CD4-positive, alpha-beta T cell treated with Interleukin-6 at 100 ng/mL for 8 hours (primary cell): ENCODE measurements at places on chromosomes 6 and 20.

DNA sequence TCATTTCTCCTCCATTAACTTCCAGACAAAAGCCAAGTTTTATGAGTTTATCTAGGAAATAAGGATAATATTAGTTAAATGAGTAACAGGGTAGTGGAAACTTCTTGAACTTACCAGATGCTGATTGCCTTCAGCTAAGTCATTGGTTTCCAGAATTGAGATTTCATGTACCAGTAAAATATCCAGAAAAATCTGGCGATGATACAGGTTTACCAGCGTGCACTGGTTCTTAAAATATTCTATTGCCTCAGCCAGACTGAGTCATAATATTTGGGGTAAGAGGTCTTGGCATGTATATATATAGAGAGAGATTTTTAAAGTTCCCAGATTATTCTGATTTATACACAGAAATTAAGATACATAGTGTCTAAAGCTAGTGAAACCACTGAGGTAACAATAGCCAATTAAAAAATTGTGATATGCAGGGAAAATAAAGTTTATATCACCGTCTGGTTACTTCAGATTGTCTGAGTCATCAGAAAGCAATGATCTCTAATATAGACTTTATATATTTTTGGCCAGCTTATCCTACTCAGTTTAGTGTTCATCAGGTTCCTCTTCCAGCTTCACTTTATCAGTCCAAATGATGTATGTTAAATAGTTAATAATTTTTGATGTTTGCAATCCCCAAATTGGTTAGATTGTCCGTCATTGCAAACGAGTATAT, 39.5 kb upstream of the SDHAF4 start:
- DNase-seq: no peak

DNA sequence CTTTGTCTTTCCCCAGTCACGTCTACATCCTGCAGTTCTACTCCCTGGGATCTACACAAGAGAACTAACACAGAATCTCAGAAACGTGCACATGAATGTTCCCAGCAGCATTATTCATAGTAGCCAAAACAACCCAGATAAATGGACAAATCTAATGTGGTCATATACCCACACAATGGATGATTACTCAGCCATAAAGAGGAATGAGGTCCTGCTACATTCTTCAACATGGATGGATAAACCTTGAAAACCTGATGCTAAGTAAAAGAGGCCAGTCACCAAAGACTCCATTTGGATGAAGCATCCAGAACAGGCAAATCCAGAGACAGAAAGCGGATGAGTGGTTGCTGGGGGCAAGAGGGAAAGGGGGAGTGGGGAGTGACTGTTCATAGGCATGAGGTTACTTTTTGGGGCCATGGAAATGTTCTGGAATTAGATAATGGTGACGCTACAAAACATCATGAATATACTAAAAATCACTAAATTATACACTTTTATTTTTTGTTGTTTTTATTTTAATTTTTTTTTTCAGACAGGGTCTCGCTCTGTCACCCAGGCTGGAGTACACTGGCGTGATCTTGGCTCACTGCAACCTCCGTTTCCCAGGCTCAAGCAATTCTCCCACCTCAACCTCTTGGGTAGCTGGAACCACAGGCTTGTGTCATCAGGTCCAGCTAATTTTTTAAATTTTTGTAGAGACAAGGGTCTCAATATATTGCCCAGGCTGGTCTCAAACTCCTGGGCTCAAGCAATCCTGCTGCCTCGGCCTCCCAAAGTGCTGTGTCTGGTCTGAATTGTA, 50.8 kb upstream of the DSN1 start:
- DNase-seq: no peak

- peak; percentile 12 for DNase-seq
Measured at GRCh38 chr6:33000055-33000454, 9.3 kb downstream of the HLA-DOA start.

GRCh38 chr6:132275066-132275970, 126.0 kb downstream of the MOXD1 start:
- no peak for DNase-seq

DNA sequence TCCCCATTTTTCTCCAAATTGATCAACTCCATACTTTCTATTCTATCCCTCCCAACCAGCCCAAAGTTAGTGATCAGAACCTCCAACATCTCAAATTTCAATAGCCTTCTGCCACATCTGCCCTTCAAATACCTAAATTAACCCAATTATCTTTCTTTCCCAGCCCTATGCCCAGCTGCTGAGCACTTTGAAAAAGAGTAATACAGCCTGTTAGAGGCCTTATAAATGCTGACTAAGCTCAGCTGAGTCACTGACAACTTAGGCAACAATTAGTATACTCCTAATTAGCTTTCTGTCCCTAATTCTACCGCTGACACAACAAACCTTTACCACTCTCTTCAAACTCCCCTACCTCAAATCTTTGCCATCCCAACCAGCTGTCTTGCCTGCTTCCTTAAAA, 23.5 kb downstream of the RUNX2 start:
- DNase-seq: no peak

DNA sequence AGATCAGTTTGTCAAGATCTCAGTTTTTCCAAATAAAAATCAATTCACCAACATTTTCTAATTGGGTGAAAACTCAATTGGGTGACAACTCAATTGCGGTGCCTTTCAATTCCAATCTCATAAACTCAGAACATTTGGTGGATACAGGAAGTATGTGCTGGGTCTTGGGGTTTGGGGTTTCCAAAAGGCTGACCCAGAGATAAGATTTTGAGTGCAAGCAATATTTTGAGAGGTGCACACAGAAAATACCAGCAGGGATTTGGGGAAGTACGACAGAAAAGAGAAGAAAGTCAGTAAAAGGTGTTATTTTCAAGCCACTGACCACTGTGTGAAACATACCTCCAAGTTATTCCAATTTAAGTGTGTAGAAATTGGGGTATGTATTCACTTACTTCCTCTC, 258.0 kb downstream of the PHACTR1 start:
- DNase-seq: no peak

DNA sequence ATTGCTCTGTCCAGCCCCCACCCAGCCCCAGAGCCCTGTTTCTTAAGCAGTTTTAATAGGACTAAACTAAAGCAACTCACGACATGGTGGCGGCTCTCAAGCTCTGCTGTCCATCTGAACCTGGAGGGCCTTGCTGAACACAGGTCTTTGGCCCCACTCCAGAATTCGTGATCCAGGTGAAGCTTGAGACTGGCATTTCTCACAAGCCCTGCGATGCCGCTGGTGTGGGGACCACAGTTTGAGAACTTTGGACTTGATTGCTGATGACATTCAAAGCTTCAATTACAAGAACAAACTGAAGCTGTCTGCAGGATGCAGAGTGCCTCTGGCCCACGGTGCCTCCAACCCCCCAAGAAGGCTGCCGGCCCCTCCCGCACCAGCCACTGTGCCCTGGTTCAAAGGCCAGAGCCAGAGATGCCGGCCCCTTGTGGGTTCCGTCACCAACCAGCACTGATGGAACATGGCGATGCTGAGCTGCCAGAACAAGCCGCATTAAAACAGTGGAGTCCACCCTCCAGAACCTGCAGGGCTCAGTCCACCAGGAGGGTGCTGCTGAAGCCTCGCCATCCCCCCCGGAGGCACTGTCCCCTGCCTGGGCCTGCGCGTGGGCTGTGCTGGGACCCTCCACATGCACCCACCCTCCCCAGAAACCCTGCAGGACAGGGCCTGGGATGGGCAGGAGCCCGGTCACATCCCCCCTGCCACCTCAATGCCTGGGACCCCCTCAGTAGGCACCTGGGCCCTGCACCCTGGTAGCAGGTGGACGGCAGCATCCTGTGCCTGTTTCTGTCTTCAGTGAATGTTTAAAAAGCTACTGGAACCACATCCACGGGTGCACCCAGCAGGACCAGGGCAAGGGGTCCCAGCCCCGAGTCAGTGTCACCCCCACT, 101.1 kb downstream of the PSMB1 start:
- DNase-seq: no peak

- DNase-seq: no peak
Measured at GRCh38 chr6:157125531-157125930, 197.8 kb downstream of the TMEM242 start.

DNA sequence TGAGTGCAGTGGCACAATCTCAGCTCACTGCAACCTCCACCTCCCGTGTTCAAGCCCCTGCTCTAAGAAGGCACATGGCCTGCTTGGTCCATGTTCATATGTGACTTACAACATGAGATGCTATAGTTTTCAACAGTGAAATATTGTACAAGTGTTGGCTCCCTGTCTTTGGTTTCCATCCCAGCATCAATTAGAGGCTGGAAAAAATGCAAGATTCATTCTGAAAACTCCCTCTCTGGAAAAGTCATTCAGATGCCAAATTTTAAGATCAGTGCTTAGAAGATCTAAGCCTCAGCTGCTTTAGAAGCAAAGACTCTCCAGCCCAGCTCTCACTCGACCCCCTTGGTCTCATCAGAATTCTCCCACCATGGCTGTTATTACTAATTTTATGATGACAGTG, 398.9 kb downstream of the KIF16B start:
- no peak for DNase-seq

DNA sequence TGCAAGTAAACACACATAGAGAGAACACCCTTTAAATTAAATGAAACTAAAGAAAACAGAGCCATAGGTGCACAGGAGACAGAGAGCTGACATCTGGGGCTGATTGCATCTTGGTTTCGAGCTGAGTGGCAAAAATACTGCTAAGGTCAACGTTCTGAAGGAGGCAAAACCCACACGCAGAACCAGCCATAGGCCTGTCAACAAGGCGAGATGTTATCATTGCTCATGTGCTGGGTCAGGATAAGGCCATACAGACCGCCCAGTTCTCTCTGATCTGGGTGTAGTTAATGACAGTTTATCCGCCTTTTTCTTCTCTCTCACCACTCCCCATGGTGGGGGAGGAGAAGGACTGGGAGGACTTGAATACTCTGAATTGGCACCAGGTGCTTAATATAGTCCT, 4.5 kb upstream of the FAM110A start:
- no peak for DNase-seq

DNA sequence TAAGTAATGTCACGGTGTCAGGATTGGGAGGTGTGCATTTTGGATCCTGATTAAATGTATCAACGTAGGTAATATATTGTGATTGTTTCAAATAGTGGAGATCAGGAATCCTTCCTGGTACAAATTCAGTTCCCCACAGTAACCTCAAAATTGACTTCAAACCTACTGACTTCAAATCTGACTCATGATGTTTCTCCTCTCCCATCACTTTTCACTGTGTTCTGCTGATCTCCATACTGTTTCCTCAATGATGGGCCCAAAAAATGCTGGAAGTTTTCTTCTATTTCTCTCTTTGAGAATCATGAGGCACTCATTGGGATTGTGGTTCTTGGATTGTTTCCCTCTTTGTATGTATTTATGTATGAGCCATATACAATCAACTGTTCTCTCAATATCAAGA, 35.9 kb downstream of the LAMA2 start:
- DNase-seq: no peak

DNA sequence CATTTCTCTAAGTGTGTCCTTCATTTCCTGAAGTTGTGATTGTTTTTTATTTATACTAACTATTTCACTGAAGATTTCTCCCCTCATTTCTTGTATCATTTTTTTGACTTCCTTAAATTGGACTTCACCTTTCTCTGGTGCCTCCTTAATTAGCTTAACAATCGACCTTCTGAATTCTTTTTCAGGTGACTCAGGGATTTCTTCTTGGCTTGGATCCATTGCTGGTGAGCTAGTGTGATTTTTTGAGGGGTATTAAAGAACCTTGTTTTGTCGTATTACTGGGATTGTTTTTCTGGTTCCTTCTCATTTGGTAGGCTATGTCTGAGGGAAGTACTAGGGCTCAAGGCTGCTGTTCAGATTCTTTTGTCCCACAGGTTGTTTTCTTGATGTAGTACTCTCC, 92.8 kb downstream of the ESR1 start:
- no peak for DNase-seq

GRCh38 chr6:13212538-13212937, 115.8 kb downstream of the TBC1D7 start:
- no peak for DNase-seq

DNA sequence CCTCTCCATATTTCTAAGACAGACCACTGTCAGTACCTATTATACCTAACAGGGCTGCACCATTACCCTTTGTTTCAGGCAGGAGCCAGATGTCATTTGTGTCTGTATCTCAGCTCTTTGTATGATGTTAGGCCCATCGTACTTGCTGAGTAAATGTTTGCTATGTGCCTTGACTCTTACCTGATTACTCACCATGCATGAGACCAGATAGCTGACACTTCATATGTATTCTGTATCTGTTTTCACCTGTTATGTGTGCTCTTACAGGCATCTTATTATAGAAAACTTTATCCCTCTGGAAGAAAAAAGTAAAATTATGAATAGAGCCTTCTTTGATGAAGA, 31.7 kb upstream of the ASXL1 start:
- no peak for DNase-seq
